Heart right ventricle (tissue), 16 donors: ENCODE measurements at places on chromosomes 16 and 17. TPM values are rescaled to one million over a fixed set of nuclear protein-coding genes. Genes with fewer than 3 reads are reported as not detected.

DNA sequence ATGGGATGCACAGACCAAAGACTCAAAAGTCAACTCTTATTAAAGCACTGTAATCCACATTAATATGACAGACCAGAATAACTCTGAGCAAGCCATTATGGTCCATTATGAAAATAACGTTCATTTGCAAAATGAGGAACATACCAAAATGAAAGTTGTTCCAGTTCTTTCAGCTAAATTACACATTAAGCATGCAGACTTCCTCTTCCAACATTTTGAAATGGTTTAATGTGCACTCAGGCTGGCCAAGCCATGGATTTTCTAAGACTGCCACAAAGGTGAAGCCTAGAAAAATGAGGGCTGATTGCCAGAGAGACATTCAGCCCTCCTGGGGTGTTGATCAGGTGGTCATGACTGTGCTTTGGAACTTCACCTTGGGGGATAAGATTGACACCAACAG, 56.7 kb upstream of the NOG start:
- H3K27ac ChIP-seq = no peak overlapping the region
- H3K27me3 ChIP-seq = no peaks in the 10 kb centered on the region
- no peaks in the 10 kb centered on the region for H3K36me3 ChIP-seq
- no peaks in the 10 kb centered on the region for H3K4me1 ChIP-seq

DNA sequence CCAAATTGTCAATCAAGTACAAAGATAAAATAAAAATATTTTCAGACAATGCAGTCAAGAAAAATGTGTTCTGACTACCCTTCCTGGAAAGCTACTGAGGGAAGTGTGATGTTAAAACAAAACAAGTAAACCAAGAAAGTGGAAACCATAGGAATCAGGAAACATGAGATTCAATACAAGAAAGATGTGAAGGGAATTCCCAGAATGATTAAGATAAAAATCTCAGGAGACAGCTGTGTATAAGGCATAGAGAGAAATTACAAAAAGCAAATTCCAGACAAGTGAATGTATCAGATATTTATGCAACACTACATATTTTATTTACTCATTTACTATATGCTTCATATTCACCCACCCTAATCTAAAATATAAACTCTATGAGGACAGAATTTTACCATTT, 32.2 kb downstream of the TRIM37 start:
- DNase-seq = no peak
- no peaks in the 10 kb centered on the region for H3K27me3 ChIP-seq
- no peak overlapping the region for H3K27ac ChIP-seq
- H3K4me1 ChIP-seq = no peaks in the 10 kb centered on the region

DNA sequence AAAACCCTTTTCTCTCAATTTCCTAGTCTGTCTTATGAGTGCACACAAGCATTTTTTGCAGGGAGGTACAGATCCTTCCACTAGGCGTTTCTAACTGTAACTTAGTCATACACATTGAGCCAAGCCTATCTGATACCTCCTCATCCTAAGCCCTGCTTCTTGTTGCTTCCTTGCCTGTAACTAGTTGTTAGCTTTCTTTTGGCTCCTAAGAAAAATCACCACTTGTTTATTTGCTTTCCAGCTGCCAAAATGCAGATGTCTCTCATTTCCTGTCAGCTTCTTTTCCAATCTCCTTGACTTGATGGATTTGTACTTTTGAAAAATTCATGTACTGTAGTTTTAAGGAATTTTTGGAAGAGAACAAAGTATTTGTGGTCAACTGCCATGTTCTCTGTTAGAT, 73.7 kb downstream of the TNRC6C start:
- DNase-seq = no peak
- peaks cover 43% of the 10 kb centered on the region for H3K36me3 ChIP-seq
- H3K4me1 ChIP-seq = peaks cover 35% of the 10 kb centered on the region
- H3K27me3 ChIP-seq = no peaks in the 10 kb centered on the region

DNA sequence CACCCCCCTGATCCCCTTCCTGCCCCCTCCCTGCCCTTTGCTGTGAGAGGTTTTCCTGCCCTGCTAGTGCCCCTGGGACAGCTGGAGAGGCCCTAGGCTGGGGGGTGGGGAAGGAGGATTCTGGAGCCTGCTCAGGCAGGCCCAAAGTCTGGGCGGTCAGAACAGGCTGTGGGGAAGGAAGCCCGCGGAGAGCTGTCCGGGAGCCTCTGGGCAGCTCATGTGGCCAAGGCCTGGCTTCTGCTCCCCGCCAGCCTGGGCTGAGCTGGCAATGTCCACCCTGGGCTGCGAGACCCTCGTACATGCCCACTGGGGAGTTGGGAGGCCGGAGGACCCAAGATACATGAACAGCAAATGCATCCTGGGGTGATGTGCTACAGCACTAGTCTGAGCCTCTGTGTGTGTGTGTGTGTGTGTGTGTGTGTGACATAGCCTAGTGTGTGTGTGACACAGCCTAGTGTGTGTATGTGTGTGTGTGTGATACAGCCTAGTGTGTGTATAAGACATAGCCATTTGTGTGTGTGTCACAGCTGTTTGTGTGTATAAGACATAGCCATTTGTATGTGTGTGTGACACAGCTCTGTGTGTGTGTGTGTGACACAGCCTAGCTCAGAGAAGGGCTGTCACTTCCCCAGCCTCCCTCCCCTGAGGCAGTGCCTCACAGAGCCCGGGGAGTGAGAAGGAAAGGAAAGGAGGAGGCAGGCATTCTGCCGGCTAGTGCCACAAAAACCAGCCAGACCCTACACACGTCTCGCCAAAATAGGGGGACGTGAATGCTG, 201.4 kb upstream of the CIBAR2 start:
- DNase-seq = no peak
- H3K27ac ChIP-seq = no peak overlapping the region
- no peaks in the 10 kb centered on the region for H3K27me3 ChIP-seq
- no peaks in the 10 kb centered on the region for H3K36me3 ChIP-seq
- peaks cover 14% of the 10 kb centered on the region for H3K4me1 ChIP-seq

DNA sequence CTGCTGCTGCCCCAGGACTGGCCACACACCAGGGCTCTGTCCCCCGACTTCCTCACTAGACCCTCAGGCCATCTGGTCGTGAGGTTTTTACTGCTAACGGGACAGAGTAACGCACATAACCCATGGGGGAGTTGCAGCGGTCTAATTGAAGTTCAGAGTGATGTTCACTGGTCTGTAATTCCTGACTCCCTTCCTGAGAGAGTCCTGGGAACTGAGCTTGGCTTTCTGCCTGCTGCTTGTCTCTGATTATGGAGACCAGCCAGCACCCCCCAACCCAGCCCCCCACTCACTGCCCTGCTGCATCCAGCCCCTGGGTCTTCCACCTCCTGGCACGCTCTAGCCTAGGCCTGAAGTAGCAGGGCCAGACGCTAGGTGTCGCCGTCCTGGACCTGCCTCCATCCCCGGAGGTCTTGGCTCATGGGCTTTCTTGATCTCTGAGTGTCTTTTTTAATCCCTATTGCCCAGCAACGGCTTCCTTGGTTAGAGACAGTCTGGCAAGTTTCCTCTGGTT, 192.9 kb downstream of the CCDC182 start:
- H3K4me1 ChIP-seq = peaks cover 44% of the 10 kb centered on the region
- H3K27me3 ChIP-seq = no peaks in the 10 kb centered on the region
- H3K4me3 ChIP-seq = no peak overlapping the region
- DNase-seq = peak; percentile 37
- H3K27ac ChIP-seq = no peak overlapping the region

GRCh38 chr17:53039981-53040380, 782.7 kb upstream of the KIF2B start:
- H3K4me1 ChIP-seq = no peaks in the 10 kb centered on the region
- no peaks in the 10 kb centered on the region for H3K27me3 ChIP-seq
- no peak for DNase-seq
- H3K27ac ChIP-seq = no peak overlapping the region
- no peak overlapping the region for H3K4me3 ChIP-seq

- DNase-seq = peak; percentile 23
- H3K4me3 ChIP-seq = no peak overlapping the region
- H3K4me1 ChIP-seq = no peaks in the 10 kb centered on the region
- H3K27me3 ChIP-seq = peaks cover 8% of the 10 kb centered on the region
Measured at GRCh38 chr17:11330826-11331225, 89.8 kb downstream of the SHISA6 start.

GRCh38 chr17:50883850-50884438, 17.8 kb upstream of the TOB1 start:
- peaks cover 14% of the 10 kb centered on the region for H3K4me1 ChIP-seq
- no peak for DNase-seq
- no peak overlapping the region for H3K27ac ChIP-seq
- no peak overlapping the region for H3K4me3 ChIP-seq
- no peaks in the 10 kb centered on the region for H3K27me3 ChIP-seq
- H3K36me3 ChIP-seq = no peaks in the 10 kb centered on the region

DNA sequence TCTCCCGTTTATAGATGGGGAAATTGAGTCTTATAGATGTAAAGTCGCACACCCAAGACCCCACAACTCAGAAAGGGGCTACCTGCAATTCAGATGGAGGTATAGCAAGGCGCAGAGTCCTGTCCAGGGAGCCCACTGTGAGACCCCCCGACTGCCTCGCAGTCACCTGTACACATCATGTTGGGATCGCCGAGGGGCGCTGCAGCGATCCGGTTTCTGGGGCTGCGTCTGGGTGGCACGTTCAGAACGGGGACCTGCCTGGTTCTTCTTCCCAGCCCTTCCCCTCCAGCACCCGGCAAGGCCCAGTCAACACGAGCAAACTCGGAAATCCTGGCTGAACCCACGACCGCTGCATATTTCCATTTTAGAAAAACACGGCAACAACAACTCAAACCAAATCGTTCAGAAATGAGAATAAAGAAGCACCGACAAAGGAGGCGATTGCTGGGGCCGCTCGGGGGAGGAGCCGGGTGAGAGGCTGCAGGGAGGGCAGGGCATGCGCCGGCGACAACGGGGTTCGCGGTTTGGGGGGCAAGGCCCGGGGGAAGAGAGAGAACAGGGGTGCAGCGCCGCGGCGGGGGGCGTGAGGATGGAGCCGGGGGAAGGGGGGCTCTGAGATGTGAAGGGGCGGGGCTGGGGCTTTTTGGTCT, 643 bp downstream of the HSDL1 start:
- H3K4me3 ChIP-seq = peak overlapping the region; percentile 71
- H3K4me1 ChIP-seq = peaks cover 5% of the 10 kb centered on the region
- DNase-seq = peak; percentile 40
- no peaks in the 10 kb centered on the region for H3K36me3 ChIP-seq

GRCh38 chr17:21252289-21252795, 868 bp downstream of the NATD1 start:
- peak overlapping the region; percentile 79 for H3K27ac ChIP-seq
- peak overlapping the region; percentile 82 for H3K4me3 ChIP-seq
- no peak for DNase-seq

DNA sequence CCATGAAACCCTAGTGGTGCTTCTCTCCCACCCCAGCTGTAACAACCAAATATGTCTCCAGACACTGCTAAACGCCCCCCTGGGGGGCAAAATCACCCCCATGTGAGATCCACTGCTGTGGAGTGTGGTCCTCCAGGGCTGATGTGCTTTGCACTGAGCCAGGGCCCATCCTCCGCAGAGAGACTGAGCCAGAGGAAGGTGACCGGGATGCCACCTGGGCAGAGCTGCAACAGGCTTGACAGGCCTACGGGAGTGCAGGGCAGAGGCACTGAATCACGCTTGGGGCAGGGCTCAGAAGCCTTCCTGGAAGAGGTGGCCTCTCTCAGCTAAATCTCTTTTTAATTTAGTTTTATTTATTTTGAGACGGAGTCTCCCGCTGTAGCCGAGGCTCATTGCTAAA, 4.4 kb downstream of the GJD3 start:
- H3K4me1 ChIP-seq = peaks cover 48% of the 10 kb centered on the region
- H3K4me3 ChIP-seq = no peak overlapping the region
- H3K27me3 ChIP-seq = no peaks in the 10 kb centered on the region
- peaks cover 24% of the 10 kb centered on the region for H3K36me3 ChIP-seq
- no peak for DNase-seq
- H3K27ac ChIP-seq = no peak overlapping the region

DNA sequence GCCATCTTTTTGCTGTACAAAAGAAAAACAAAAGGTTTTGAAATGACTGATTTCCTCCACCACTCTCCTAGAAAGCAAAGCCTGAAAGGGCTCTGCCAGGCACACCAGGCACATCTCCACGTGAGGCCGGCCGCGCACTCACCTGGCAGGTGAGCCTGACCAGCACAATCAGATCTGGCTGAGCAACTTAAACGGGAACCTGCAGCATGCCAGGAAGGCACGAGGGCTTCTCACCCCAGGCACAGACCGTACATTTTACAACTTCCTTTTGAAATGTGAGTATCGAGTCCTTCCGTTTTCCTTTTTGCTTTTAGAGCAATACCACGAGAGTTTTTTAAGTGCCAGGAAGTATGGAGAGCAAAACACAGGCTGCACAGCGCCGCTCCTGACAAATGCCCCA, 22.5 kb downstream of the SLC38A10 start:
- H3K4me3 ChIP-seq = no peak overlapping the region
- peaks cover 10% of the 10 kb centered on the region for H3K4me1 ChIP-seq
- no peak for DNase-seq
- H3K27me3 ChIP-seq = no peaks in the 10 kb centered on the region
- H3K27ac ChIP-seq = no peak overlapping the region
- H3K36me3 ChIP-seq = peaks cover 96% of the 10 kb centered on the region

Gene NPB
- total RNA-seq = 0.21 TPM

Gene MT4
- not detected for total RNA-seq

Gene RAP1GAP2
- total RNA-seq = 34.6 TPM

Gene MLST8
- 24.8 TPM for total RNA-seq

Gene TPSB2
- total RNA-seq = 0.33 TPM

Gene FLYWCH2
- 22.3 TPM for total RNA-seq

Gene OR1F1
- not detected for total RNA-seq

Gene KRT28
- total RNA-seq = not detected

Gene C16orf95
- total RNA-seq = 3.2 TPM

Gene C17orf100
- total RNA-seq = 0.42 TPM
